ENCODE measurements at places on chromosomes 12 and 14. TPM values are rescaled to one million over a fixed set of nuclear protein-coding genes. Genes with fewer than 3 reads are reported as not detected.

Gene RTL1
- not detected for total RNA-seq

Gene DHH
- total RNA-seq, result 0.41 TPM

Gene MIP
- total RNA-seq, result 0.41 TPM

Gene WNK1
- total RNA-seq, result 48.5 TPM

Gene SERPINA12
- not detected for total RNA-seq

Gene ARHGAP9
- 1.2 TPM for total RNA-seq

Gene MAP3K9
- 11.4 TPM for total RNA-seq

Gene PKP2
- 7.3 TPM for total RNA-seq

Gene CFAP73
- total RNA-seq, result not detected

Gene PTPN21
- total RNA-seq, result 6.1 TPM

Gene OR6C4
- total RNA-seq, result not detected

Gene FOXN4
- under 0.01 TPM for total RNA-seq

Gene TMEM52B
- not detected for total RNA-seq

Gene SRRM4
- 5.7 TPM for total RNA-seq

Gene KMT2D
- 14.7 TPM for total RNA-seq

Gene ZNF84
- total RNA-seq, result 120 TPM

Gene SPTB
- 16.7 TPM for total RNA-seq

Gene NPAS3
- total RNA-seq, result 22.0 TPM

Gene TAS2R13
- 2.4 TPM for total RNA-seq

Gene AMDHD1
- total RNA-seq, result 0.82 TPM

Gene OTX2
- total RNA-seq, result 0.41 TPM

Gene PRH1
- 42.0 TPM for total RNA-seq

Gene BMAL2
- total RNA-seq, result 42.4 TPM

Gene NRXN3
- 44.8 TPM for total RNA-seq

Gene KRT75
- total RNA-seq, result not detected

Gene GRIN2B
- total RNA-seq, result 75.4 TPM

Gene KRT78
- total RNA-seq, result not detected

Gene C12orf54
- total RNA-seq, result not detected

Gene ACOT4
- total RNA-seq, result 1.2 TPM

Gene ADAM21
- total RNA-seq, result under 0.01 TPM

Gene PIP4K2C
- 11.0 TPM for total RNA-seq

Gene KRT71
- total RNA-seq, result not detected

Gene RITA1
- 10.2 TPM for total RNA-seq

Gene IRF9
- total RNA-seq, result 12.2 TPM

Gene CLEC4C
- total RNA-seq, result not detected

Gene TOMM20L
- total RNA-seq, result not detected

Gene ALDH1L2
- 4.9 TPM for total RNA-seq

Gene PMCH
- total RNA-seq, result 0.41 TPM

Gene PYGL
- total RNA-seq, result 4.5 TPM

Gene SLC38A4
- 0.41 TPM for total RNA-seq

Gene SIX1
- 0.41 TPM for total RNA-seq

Gene KRT77
- not detected for total RNA-seq

Gene NXPH4
- 0.82 TPM for total RNA-seq

Gene SIX6
- total RNA-seq, result not detected

Gene PTGDR
- total RNA-seq, result 0.41 TPM

Gene OTUB2
- total RNA-seq, result 4.9 TPM

Gene GDF3
- total RNA-seq, result not detected

Gene RPS29
- total RNA-seq, result 2,056 TPM

Gene GLT1D1
- total RNA-seq, result 11.0 TPM

Gene ARHGEF25
- 38.3 TPM for total RNA-seq

Gene CLEC1B
- total RNA-seq, result not detected

Gene HRK
- 0.41 TPM for total RNA-seq

Gene BICDL1
- 24.5 TPM for total RNA-seq

Gene SMIM41
- total RNA-seq, result not detected
